Colonic mucosa (tissue), 4 donors: ENCODE measurements at places on chromosomes 4 and X. TPM values are rescaled to one million over a fixed set of nuclear protein-coding genes. Genes with fewer than 3 reads are reported as not detected.

DNA sequence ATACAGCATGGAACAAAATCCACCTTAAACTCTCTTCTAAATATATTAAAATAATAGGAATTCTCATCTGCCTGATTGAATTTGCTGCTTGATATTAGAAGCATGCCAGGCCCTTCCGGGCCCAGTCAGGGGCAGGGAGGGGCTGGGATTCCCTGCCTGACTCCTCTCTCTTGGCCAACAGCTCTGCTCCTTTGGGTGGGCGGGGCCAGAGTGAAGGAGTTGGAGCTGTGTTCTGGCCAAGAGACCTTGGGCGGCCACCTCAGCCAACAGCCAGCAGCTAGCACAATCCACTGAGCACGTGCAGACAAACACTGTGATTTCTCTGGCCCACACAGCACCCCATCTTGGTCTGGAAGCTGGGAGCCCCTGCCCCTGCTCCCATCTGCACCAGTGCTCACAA, 140.3 kb downstream of the PJA1 start:
- H3K27me3 ChIP-seq: no peaks in the 10 kb centered on the region
- DNase-seq: peak; percentile 74
- H3K27ac ChIP-seq: no peak overlapping the region
- H3K36me3 ChIP-seq: no peaks in the 10 kb centered on the region

- H3K4me1 ChIP-seq: no peaks in the 10 kb centered on the region
- peak; percentile 72 for DNase-seq
- H3K36me3 ChIP-seq: no peaks in the 10 kb centered on the region
- H3K27me3 ChIP-seq: no peaks in the 10 kb centered on the region
These were observed 612 bp downstream of the MAGED2 start for GRCh38 chrX:54808109-54808604.

GRCh38 chr4:157896726-157897125, 276.1 kb downstream of the GASK1B start:
- H3K27me3 ChIP-seq: no peaks in the 10 kb centered on the region
- no peak for DNase-seq
- H3K4me3 ChIP-seq: no peak overlapping the region
- no peak overlapping the region for H3K27ac ChIP-seq
- no peaks in the 10 kb centered on the region for H3K36me3 ChIP-seq
- no peaks in the 10 kb centered on the region for H3K4me1 ChIP-seq

Gene MYOZ2
- total RNA-seq: 0.08 TPM

DNA sequence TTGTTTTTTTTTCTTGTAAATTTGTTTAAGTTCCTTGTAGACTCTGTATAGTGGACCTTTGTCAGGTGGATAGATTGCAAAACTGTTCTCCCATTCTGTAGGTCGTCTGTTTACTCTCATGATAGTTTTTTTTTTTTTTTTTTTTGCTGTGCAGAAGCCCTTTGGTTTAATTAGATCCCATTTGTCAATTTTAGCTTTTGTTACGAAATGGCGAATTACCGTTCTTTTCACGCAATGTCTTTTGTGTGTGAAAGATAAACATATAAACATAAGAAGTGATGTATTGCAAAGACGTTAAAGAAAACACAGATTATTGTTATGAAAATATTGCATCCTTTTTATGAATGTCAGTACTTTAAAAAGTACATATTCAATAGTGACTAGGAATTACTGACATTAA, 34.5 kb downstream of the MAGEA10 start:
- H3K4me3 ChIP-seq: no peak overlapping the region
- H3K27ac ChIP-seq: no peak overlapping the region
- H3K4me1 ChIP-seq: no peaks in the 10 kb centered on the region
- no peaks in the 10 kb centered on the region for H3K36me3 ChIP-seq
- H3K27me3 ChIP-seq: no peaks in the 10 kb centered on the region

GRCh38 chrX:113833096-113834055, 750.5 kb upstream of the HTR2C start:
- H3K27me3 ChIP-seq: no peaks in the 10 kb centered on the region
- no peak for DNase-seq
- H3K36me3 ChIP-seq: no peaks in the 10 kb centered on the region
- no peak overlapping the region for H3K27ac ChIP-seq
- H3K4me1 ChIP-seq: no peaks in the 10 kb centered on the region

DNA sequence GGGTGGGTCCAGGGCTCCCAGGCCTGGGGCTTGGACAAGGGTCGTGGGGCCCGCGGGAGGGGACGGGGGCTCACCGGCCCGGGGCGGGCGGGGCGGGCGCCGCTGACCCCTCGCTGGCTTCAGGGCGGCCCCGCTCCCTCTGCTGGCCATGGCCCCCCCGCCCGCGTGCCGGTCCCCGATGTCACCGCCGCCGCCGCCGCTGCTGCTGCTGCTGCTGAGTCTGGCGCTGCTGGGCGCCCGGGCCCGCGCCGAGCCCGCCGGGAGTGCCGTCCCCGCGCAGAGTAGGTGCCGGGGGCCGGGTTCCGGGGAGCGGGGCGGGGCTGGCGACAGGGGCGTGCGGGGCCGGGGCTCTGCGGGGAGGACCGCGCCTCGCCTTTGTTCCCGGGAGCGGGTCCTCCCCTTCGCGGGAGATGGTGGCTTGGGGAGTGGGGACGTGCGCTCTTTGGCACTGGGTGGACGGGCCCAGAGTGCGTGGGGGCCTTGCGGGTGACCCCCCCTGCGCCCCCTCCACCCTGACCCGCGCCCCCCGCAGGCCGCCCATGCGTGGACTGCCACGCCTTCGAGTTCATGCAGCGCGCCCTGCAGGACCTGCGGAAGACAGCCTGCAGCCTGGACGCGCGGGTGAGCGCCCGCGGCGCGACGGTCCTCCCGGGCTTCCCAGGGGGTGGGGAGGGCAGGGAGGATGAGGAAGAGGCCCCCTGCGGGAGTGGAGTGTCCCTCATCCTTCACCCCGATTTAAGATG, 16.8 kb upstream of the NAT8L start:
- H3K36me3 ChIP-seq: no peaks in the 10 kb centered on the region
- peak overlapping the region; percentile 65 for H3K4me3 ChIP-seq
- peaks cover 9% of the 10 kb centered on the region for H3K4me1 ChIP-seq

Gene GYPA
- total RNA-seq: not detected

DNA sequence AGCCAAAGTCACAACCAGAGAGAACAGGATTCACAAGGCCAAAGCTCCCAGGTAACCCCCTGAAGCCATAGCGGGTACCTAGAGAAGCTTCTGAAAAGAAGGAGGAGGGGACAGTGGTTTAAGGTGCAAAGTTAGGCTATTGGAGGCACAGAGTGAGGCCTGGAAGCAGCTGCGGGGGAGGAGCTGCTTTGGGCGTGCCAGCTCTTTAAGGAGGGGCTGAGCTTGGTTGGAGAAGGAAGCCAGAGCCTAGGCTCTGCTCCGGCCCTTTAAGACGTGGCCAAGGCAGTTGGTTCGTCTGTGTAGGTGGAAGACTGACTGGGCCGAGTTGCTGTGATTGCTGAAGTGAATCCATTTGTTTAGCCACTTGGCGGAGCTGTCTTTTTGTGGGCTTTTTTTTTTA, 1.5 kb downstream of the KLF8 start:
- H3K4me3 ChIP-seq: no peak overlapping the region
- no peaks in the 10 kb centered on the region for H3K4me1 ChIP-seq
- no peaks in the 10 kb centered on the region for H3K27me3 ChIP-seq
- DNase-seq: peak; percentile 56
- no peaks in the 10 kb centered on the region for H3K36me3 ChIP-seq

DNA sequence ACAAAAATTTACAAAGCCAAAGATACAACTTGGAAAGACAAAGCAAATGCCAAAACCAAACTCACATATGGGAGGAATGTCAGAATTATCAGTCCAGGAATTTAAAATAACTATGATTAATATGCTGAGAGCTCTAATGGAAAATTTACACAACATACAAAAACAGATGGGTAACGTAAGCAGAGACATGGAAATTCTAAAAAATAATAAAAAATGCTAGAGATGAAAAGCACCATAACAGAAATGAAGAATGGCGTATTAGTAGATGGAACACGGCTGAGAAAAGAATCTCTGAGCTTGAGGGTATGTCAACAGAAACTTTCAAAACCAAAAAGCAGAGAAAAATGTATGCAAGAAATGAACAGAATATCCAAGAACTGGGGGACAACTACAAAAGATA, 4.1 kb upstream of the MANBA start:
- no peaks in the 10 kb centered on the region for H3K4me1 ChIP-seq
- no peak overlapping the region for H3K4me3 ChIP-seq
- no peaks in the 10 kb centered on the region for H3K36me3 ChIP-seq

- no peaks in the 10 kb centered on the region for H3K4me1 ChIP-seq
- H3K27ac ChIP-seq: no peak overlapping the region
- no peaks in the 10 kb centered on the region for H3K36me3 ChIP-seq
- no peak for DNase-seq
These were observed 295.6 kb downstream of the SH2D1A start for GRCh38 chrX:124641737-124642491.

DNA sequence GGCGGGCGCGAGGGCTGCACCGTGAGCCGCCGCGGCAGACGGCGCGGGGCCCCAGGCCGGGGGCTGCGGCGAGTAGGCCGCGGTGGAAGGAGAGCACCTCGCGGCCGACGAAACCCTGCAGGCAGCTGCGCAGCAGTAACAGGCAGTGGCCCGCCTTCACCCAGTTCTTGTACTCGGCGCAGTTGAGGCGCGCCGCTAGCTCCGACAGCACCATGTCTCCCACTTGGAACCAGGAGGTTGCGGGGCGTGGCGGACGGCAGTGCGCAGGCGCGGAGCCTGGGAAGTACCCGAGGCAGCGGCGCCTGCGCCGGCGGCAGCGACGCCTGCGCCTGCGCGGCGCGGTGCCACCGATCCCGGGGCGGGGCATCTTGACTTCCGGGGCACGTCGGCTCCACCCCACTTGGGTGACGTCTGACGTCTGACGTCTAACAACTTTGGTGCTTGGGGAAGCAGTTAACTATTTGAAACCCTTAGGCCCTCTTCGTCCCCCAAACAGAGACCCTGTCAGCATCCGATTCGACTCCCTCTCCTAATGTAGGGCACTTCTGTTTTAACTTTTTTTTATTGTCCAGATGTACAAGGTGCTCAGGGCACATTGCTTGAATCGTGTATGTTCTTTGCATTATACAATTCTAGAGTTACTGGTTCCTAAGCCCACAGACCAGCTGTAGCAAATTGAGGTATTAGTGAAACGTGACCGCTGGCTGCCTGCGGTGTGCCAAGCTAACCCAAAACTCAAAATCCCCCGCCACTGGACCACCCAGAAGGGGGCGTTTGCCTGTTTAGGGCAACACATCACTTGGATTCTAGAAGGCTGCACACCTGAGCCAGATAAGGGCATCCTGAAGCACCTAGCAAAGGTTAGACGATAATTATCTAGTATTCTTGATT, at the start of gene CXorf38:
CXorf38 (minus strand) TSS at position 255 of the 891 bp plus-strand sequence; CDS start at position 214, 41 bp downstream.
- peak within 1 kb of the TSS; percentile 79 for H3K4me3 ChIP-seq
- DNase-seq: peak; percentile 95
- no peaks in the 10 kb centered on the region for H3K36me3 ChIP-seq
- peaks cover 4% of the 10 kb centered on the region for H3K4me1 ChIP-seq

- no peak for DNase-seq
- peak overlapping the region; percentile 2 for H3K27ac ChIP-seq
- H3K27me3 ChIP-seq: no peaks in the 10 kb centered on the region
- no peaks in the 10 kb centered on the region for H3K4me1 ChIP-seq
- no peak overlapping the region for H3K4me3 ChIP-seq
These were observed 231.7 kb downstream of the C4orf33 start for GRCh38 chr4:129327637-129328036.

DNA sequence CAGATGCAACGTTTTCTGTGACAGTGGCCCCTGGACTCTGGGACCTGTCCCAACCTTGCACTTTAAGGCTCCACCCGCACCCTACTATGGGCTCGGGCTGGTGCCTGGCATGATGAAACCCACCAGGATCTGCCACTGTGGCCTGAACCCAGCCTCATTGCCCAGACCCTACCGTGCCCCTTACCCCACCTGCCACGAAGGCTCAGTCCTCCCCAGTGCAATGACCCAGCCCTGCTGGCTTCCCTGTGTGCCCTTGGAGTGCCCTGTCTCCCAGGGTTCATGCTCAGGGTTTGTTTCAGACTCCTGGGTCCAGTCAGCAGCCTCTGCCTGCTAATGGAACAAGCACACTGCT, 3.1 kb downstream of the UVSSA start:
- H3K27ac ChIP-seq: no peak overlapping the region
- no peaks in the 10 kb centered on the region for H3K36me3 ChIP-seq
- peaks cover 5% of the 10 kb centered on the region for H3K4me1 ChIP-seq

DNA sequence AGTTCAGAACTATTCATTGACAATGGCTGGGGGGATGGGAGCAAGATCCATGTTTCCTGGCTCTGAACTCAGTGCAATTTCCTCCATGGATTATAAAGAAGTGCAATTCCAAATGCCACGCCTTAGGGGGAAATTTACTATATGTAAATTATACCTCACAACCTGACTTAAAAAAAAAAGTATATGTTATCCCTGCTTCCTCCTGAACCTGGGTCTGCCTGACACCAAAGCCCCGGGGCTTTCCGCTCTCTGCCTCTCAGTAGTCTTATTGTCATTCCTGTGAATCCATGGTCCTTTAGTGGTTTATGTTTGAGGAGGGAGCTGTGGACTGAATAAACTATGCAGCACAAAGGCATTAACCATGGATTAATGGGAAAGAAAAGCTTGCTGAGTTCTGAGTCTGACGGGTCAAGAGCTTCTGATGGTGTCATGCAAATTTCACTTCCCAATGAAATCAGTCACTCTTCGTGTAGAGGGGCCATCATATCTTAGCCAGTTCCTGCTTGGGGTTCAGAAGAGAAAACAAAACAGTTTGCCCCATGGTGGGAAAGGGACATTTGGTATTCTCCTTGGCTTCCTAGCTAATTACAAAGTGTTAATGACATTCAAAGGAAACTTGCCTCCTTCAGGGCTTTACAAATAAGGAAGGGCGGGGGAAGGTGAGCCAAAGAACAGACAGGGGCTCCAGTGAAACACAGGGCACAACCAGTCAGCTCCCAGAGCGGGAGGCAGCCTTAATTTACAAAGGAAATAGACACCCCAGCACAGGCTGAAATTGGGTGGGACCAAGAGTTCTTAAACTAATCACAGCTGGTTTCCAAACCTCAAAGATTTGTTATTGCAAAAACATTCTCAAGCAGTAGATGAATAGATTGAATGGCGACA, 14.3 kb downstream of the FAM9C start:
- H3K4me1 ChIP-seq: no peaks in the 10 kb centered on the region
- H3K4me3 ChIP-seq: no peak overlapping the region
- DNase-seq: peak; percentile 76
- no peaks in the 10 kb centered on the region for H3K27me3 ChIP-seq

DNA sequence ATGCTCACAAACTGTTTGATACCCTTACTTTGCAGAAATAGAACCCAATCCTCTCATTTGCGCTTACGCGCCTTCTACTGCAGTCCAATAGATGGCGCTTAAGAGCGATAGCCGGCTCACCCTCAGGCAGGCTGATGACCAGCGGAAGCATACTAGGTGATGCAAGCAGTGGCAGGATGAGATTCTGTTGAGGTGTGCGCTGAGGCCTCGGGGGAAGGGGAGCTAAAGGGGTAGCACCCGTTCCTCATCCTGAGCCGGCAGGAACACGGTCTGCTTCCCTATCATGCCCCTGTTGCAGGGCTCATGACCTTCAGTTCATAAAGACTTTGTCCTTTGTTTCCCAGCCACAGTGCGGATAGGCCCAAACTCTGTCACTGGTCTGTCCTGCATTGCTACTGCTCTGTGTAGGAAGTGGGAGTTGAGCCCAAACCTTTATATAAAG, 628.9 kb downstream of the TLL1 start:
- H3K4me1 ChIP-seq: no peaks in the 10 kb centered on the region
- H3K36me3 ChIP-seq: no peaks in the 10 kb centered on the region
- no peak for DNase-seq
- no peak overlapping the region for H3K4me3 ChIP-seq
- no peak overlapping the region for H3K27ac ChIP-seq
- no peaks in the 10 kb centered on the region for H3K27me3 ChIP-seq

Gene TMEM271
- not detected for total RNA-seq
